ENCODE measurements at places on chromosomes 11 and 22.
A peak's percentile ranks its signal among the peaks of the same experiment; 100 is the strongest.

- no peak for DNase-seq
These were observed 1.2 kb downstream of the DENND6B start for GRCh38 chr22:50325444-50326224.

- no peak for DNase-seq
These were observed 3.3 kb downstream of the PELI3 start for GRCh38 chr11:66470015-66470414.

DNA sequence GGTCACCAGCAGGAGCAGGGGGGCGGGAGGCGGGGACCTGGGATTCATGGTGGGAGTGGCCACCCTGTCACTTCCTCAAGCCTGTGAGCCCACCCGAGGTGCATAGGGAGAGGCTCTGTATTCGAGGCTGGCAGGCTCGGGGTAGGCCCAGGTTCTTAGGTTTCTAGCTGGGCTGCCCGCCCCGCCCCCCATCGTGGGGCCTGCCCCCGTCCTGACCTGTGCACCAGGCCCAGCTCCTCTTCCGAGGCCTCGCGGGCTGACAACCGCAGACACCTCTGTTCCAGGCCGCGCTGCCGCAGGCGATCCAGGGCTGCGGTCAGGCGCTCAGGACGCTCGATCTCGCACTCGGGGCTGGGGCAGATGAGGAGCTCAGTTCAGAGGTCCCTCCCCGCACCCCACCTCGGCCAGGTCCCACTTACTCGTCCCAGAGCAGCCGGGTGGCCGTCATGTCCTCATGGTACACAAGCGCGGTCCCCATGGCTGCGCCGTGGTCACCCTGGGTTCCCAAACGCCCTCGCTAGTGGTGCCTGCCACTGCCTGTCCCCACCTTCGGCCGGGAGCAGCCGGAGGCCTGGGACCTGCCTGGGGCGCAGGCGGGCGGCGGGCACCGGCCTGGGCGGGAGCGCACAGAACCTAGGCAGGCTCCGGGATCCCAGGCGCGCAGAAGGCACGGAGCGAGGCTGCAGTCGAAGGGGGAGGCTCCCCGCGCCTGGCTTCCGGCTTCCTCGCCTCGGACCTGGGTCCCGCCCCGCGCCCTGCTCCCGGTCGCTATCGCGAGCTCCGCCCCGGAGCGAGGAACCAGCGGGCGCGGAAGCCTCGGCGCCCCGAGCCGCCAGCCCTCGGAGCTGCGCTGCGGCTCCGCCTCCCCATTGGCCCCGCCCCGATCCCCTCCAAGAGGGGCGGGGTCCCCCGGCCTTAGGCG, at the start of gene HDAC10:
Gene HDAC10, minus strand, starts transcription at position 711 of the 922 bp plus-strand sequence. Its CDS starts 233 bp downstream, at position 478.
- peak; percentile 73 for DNase-seq

DNA sequence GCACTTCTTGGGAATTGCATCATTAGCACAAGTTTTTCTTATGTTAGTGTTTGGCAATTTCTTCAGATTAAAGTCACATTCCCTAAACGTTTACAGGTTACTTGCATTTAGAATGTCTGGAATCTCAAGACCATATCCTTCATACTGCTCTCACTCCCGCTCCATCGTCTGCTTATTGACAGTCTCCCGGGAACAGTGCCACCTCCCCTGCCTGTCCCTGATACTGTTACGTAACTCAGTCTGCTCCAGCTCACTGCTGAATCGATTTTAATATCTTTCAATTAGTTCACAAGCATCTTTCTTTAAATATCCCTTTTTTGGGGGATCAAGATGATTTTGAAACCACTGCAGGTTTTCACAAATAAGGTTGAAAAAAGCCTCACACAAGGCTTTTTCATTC, 48.2 kb downstream of the GLYATL2 start:
- no peak for DNase-seq

DNA sequence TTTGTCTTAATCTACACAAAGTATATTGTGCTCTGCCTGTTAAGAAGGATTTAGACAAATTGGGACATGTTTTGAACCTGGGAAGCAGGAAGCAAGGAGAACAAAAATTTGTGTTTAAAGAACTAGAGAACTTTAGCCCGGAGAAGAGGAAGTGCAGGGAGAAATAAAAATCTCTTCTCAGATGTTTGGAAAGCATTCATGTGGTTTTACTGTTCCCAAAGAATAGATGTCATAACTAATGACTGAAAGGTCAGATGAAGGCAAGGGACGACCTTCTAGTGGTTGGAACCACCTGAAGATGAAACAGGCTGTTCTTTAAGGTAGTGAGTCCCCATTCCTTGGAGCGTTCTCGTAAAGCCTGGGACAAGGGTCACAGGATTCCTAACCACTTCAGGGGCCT, 38.3 kb downstream of the IRAG1 start:
- no peak for DNase-seq

DNA sequence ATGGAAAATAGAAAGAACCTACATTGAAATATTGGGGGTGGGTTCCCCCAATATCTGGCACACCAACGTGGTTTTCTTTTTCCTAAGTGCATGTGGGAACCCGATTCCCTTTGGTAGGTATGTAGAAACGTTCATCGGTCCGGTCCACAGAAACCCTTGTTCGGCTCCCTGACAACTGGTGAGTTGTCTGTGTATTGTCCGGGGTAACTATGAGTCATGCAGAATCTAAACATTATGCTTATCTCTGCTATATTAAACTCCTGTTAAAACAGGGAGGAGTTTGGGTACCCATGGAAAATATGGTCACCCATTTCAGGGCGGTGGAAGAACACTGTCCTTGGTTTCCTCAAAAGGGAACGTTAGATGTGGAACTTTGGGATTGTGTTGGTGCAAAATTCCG, 25.1 kb upstream of the ALDH3B2 start:
- DNase-seq, result no peak

GRCh38 chr11:57779276-57779675, 17.7 kb downstream of the CTNND1 start:
- peak; percentile 37 for DNase-seq

- DNase-seq, result no peak
These were observed 920 bp upstream of the KCNK7 start for GRCh38 chr11:65596520-65596919.

DNA sequence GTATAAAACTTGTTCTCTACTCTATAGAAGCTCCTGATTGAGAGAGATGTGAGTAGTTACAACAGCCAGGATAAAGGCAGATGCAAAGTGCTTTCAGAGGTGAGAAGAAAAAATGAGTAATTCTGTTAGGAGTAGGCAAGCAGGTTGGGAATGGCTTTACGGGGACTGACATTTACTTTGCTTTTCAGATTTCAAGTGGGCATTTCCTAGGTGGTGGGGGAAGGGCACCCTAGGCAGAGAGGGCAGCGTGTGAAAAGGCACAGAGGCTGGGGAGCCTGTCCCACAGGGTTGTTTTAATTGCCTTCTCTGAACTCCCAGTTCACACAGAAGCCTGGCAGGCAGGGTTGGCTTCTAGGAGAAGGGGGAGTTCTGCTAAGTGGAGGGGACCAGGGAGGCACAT, 106.5 kb downstream of the NAV2 start:
- DNase-seq, result no peak

Measured in NCI-H1048 (cell line).